ENCODE measurements at places on chromosomes 2 and 18. TPM values are rescaled to one million over a fixed set of nuclear protein-coding genes. Genes with fewer than 3 reads are reported as not detected.

The CCDC85A gene
- total RNA-seq = not detected

The CYTIP gene
- 755 TPM for total RNA-seq

The OSR1 gene
- not detected for total RNA-seq

The ALPP gene
- total RNA-seq = not detected

DNA sequence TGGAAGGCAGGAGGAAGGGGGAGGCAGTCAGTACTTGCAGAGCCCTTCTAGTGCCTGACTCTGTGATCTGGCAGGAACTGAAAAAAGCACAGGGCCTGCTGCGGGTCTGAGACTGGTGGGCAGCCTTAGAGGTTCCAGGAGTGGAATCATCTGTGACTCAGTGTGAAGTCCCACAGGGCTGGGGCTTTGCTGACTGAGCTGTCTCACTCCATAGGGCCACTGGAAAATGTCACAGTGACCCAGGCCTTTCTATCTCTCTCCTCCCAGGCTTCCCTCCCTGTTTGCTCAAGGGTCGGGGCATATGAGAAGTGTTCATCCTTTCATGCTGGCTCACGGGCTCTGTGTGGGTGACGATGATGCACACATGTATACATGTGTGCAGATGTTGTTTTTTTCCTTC lies 47.1 kb upstream of the ZFP36L2 start:
- H3K27ac ChIP-seq = no peak overlapping the region
- H3K4me3 ChIP-seq = no peak overlapping the region
- no peaks in the 10 kb centered on the region for H3K27me3 ChIP-seq
- DNase-seq = no peak

- H3K4me1 ChIP-seq = peaks cover 56% of the 10 kb centered on the region
- H3K4me3 ChIP-seq = peak overlapping the region; percentile 88
- H3K27me3 ChIP-seq = no peaks in the 10 kb centered on the region
- peaks cover 9% of the 10 kb centered on the region for H3K36me3 ChIP-seq
- peak overlapping the region; percentile 65 for H3K27ac ChIP-seq
- no peak for DNase-seq
These were observed 1.4 kb upstream of the MBP start for GRCh38 chr18:77133835-77134496.

DNA sequence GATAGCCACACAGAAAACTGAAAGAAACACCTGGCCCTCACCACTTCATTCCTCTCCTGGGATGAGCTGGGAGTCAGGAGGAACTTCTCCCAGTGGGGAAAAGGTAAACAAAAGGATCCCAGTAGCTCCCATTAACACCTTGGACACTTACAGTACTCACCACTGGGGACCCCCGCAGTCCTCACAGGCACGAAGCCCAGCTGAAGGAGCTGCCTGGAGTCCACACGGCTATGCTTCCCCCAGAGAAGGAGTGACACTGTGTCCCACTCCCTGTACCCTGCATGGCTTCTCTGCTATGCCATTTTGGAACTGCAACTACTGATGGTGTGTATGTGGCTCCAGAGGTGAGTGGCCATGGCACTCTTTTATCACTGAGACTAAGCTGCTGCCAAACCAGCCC lies 1565.1 kb downstream of the LRP1B start:
- H3K4me1 ChIP-seq = no peaks in the 10 kb centered on the region
- no peak overlapping the region for H3K27ac ChIP-seq
- H3K4me3 ChIP-seq = no peak overlapping the region
- H3K27me3 ChIP-seq = no peaks in the 10 kb centered on the region
- peaks cover 9% of the 10 kb centered on the region for H3K36me3 ChIP-seq

DNA sequence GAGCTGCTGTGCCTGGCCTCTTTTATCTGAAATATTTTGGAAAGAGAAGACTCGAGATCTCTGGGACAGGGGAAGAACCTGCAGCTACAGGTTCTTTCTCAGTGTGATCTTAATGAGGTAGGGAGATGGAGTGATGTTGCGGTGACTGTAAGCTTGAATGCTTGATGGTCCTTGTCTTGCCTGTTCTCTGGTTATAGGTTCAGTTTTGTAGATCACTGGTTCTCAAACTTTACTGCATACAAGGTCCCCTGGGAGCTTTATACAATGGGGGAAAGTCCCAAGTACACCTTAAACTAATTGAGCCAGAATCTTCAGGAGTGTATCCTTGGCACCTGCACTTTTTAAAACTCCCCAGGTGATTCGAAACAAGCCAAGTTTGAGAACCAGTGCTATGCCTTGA lies 136.7 kb upstream of the CXCR4 start:
- H3K4me3 ChIP-seq = no peak overlapping the region
- H3K27ac ChIP-seq = peak overlapping the region; percentile 23
- H3K36me3 ChIP-seq = no peaks in the 10 kb centered on the region
- peaks cover 21% of the 10 kb centered on the region for H3K4me1 ChIP-seq
- peaks cover 8% of the 10 kb centered on the region for H3K27me3 ChIP-seq
- DNase-seq = no peak

DNA sequence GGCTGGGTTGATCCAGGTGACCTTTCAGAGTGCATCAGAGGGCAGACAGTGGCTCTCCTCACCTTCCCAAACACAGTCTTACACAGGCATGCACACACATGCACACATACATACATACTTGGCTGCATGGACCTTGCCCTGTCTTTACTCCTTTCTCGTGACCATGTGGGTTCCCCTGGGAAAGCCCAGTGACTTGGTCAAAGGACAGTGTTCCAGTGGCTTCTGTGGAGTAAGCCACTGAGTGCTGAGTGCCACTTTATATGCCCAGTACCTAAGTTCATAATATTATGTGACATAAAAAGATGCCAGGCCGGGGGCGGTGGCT lies 249.4 kb downstream of the MYCN start:
- no peaks in the 10 kb centered on the region for H3K4me1 ChIP-seq
- H3K36me3 ChIP-seq = no peaks in the 10 kb centered on the region
- no peak overlapping the region for H3K4me3 ChIP-seq
- no peak for DNase-seq
- H3K27ac ChIP-seq = no peak overlapping the region
- H3K27me3 ChIP-seq = peaks cover 4% of the 10 kb centered on the region

DNA sequence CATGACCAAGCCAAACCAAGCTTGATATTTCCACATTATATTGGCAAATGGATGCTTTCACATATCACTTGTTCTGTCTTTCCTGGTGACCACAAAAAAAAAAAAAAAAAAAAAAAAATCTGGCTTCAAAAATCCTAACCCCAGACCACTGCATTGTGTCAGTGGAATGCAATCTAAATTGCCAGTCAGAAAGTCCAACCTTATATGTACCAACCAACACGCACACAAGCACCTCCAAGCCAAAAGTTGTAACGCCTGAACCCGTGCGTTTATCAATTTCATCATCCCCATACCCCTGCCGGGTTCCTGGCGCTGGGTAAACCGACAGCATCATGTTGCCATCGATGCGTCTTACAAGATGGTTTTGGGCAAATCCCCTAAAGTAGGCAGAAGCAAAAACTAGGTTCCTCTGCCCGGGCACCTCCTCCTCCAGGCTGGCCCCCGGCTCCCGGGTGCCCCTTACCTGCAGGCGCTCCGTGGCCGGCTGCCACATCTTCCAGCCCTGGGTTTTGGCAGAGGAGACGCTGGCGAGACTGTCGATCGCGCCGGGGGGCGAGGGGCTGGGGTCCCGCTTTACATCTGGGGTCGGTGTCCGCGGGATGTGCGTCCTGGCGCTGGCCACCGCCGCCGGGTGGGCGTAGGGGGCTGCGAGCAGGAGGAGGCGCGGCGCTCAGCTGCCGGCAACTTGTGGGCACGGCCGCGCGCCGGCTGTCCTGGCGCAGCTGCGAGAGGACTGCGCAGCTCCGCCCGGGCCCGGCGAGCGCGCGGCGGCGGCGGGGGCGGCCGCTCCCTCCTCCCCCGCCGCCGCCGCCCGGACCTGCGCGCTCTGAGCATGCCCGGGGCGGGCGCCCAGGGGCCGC lies at the start of gene PID1:
PID1 (minus strand) TSS at position 737 of the 860 bp plus-strand sequence; CDS start at position 493, 244 bp downstream.
- no peak within 1 kb of the TSS for H3K27ac ChIP-seq
- H3K4me3 ChIP-seq = no peak within 1 kb of the TSS
- H3K36me3 ChIP-seq = no peaks in the 10 kb centered on the region
- DNase-seq = no peak
- H3K27me3 ChIP-seq = peaks cover 11% of the 10 kb centered on the region

DNA sequence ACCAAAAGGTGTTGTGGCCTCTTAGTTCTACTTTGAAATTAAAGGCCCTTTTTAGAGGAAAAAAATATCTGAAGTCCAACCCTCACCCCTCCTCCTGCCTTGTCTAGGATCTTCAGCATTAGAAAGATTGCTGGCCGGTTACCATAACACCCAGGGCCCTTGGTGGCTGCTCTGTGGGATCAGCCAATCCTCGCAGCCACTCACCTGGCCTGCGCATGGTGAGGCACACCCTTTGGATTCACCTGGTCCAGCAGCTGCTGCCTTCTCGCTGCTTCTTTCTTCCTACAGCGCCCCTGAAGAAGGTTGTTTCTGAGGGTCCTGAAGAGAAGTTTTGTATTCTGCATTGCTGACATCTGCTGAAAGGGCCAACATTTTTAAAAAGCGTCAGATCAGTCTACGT lies 25.2 kb downstream of the DYTN start:
- no peak overlapping the region for H3K27ac ChIP-seq
- peaks cover 13% of the 10 kb centered on the region for H3K27me3 ChIP-seq
- H3K36me3 ChIP-seq = no peaks in the 10 kb centered on the region
- no peaks in the 10 kb centered on the region for H3K4me1 ChIP-seq
- DNase-seq = no peak

The ITGA4 gene
- 147 TPM for total RNA-seq

The ABCG5 gene
- total RNA-seq = not detected

- H3K36me3 ChIP-seq = no peaks in the 10 kb centered on the region
- no peak for DNase-seq
- no peaks in the 10 kb centered on the region for H3K27me3 ChIP-seq
- no peak overlapping the region for H3K27ac ChIP-seq
- peaks cover 14% of the 10 kb centered on the region for H3K4me1 ChIP-seq
These were observed 13.0 kb downstream of the IMPA2 start for GRCh38 chr18:11994336-11994702.

The FHL2 gene
- total RNA-seq = not detected

GRCh38 chr2:230540332-230540731 lies 124.3 kb downstream of the SP100 start:
- no peaks in the 10 kb centered on the region for H3K27me3 ChIP-seq
- peaks cover 32% of the 10 kb centered on the region for H3K36me3 ChIP-seq
- H3K27ac ChIP-seq = no peak overlapping the region
- no peak for DNase-seq

- no peak overlapping the region for H3K4me3 ChIP-seq
- no peak overlapping the region for H3K27ac ChIP-seq
- peaks cover 32% of the 10 kb centered on the region for H3K4me1 ChIP-seq
These were observed 302.1 kb downstream of the ARHGAP15 start for GRCh38 chr2:143431316-143431715.

The MTIF2 gene
- 39.4 TPM for total RNA-seq

DNA sequence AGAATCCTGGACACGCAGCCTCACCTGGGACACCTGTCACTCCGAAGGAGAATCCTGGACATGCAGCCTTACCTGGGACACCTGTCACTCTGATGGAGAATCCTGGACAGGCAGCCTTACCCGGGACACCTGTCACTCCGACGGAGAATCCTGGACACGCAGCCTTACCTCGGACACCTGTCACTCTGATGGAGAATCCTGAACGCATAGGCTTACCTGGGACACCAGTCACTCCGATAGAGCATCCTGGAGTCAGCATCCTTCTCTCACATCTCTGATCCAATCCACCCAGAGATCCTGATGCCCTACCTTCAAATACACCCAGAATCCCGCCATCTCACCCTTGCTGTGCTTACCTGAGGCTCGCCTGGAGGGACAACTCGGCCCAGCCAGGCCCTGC lies 154.9 kb downstream of the NDUFA10 start:
- peaks cover 2% of the 10 kb centered on the region for H3K27me3 ChIP-seq
- no peaks in the 10 kb centered on the region for H3K4me1 ChIP-seq
- H3K4me3 ChIP-seq = no peak overlapping the region
- DNase-seq = no peak
- no peak overlapping the region for H3K27ac ChIP-seq
- no peaks in the 10 kb centered on the region for H3K36me3 ChIP-seq

The RFTN2 gene
- not detected for total RNA-seq

GRCh38 chr2:190716176-190716807 lies 67.4 kb downstream of the NAB1 start:
- H3K4me1 ChIP-seq = peaks cover 25% of the 10 kb centered on the region
- DNase-seq = no peak
- peaks cover 9% of the 10 kb centered on the region for H3K27me3 ChIP-seq
- H3K27ac ChIP-seq = no peak overlapping the region
- no peak overlapping the region for H3K4me3 ChIP-seq

The TMEM178A gene
- total RNA-seq = not detected

DNA sequence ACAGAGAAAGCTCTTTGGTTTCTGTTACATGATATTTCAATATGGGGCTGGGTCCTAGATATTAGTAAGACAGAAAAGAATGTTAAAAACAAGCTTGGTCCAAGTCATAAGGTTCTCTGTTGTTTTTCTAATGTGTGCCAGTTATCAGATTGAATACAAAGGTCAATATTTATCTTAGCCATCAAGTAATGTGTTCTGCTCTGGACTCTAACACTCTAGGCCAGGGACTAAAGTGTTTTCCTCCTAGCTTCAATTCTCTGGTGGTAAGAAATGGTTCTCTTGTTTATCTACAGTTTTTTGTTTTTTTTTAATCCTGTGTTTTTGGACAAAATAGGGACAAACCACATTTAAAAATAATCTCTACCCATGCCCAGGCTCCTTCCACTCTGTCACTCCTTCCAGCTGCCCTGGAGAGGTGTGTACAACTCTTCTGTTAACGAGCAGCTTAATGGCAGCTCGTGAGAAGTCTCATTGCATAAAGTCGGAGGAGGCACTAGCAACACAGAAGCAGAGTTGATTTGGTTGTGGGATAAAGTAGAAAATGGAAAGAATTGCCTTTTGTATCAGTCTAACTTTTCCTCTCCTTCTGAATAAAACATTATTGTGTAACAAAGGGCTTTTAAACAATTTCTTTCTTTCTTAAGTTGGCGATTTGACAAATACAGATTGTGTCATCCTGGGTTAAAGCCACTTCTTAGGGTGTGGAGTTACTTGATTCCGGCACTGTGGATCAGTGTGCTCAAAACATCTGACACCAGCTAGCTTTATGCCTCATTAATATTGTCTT lies 8.0 kb upstream of the SESTD1 start:
- H3K4me3 ChIP-seq = no peak overlapping the region
- H3K36me3 ChIP-seq = no peaks in the 10 kb centered on the region
- H3K27me3 ChIP-seq = no peaks in the 10 kb centered on the region
- no peak for DNase-seq
- peaks cover 9% of the 10 kb centered on the region for H3K4me1 ChIP-seq

DNA sequence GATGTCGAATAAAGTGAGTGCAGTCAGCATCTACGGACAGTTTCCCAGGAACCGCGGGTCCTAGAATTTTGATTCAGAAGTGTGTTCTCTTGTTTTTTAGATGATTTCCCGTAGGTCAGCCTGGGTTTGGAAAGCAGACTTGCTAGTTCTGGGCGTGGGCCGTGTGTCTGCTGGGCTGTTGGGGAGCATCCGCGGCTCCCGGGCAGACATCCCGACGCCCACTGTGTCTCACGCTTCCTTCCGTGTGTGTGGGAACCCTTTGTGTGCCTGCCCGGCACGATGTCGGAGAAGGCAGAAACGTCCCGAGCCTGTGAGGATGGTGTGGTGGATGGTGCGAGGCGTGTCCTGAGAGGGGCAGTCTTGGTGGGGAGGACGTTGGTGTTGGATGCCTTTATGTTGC lies 18.4 kb downstream of the CTDP1 start:
- H3K4me1 ChIP-seq = peaks cover 9% of the 10 kb centered on the region
- no peaks in the 10 kb centered on the region for H3K27me3 ChIP-seq
- no peak for DNase-seq
- H3K4me3 ChIP-seq = no peak overlapping the region
- no peak overlapping the region for H3K27ac ChIP-seq
